ENCODE measurements at places on chromosomes 1 and 21. TPM values are rescaled to one million over a fixed set of nuclear protein-coding genes. Genes with fewer than 3 reads are reported as not detected.

CD1D gene
- total RNA-seq, result not detected

- H3K27me3 ChIP-seq, result no peaks in the 10 kb centered on the region
- no peak overlapping the region for H3K4me3 ChIP-seq
- H3K36me3 ChIP-seq, result peaks cover 16% of the 10 kb centered on the region
- DNase-seq, result peak; percentile 39
- H3K27ac ChIP-seq, result no peak overlapping the region
These were observed 201.1 kb downstream of the BACH1 start for GRCh38 chr21:29499734-29500343.

DNA sequence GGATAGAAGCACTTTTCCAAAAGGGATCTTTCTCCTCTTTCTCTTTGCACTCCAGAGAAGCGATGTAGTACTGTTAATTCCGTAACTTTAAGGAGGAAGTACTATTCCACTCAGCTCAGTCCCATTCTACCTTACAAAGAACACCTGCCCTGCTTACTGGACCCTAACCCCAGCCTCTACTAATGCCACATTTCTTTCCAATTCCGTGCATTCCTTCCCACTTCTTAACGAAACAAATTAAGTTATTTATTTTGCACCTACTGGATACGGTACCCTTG lies 511 bp downstream of the NDC1 start:
- H3K36me3 ChIP-seq, result peaks cover 10% of the 10 kb centered on the region
- DNase-seq, result peak; percentile 4
- peaks cover 3% of the 10 kb centered on the region for H3K27me3 ChIP-seq
- peak overlapping the region; percentile 96 for H3K27ac ChIP-seq
- peak overlapping the region; percentile 93 for H3K4me3 ChIP-seq

DNA sequence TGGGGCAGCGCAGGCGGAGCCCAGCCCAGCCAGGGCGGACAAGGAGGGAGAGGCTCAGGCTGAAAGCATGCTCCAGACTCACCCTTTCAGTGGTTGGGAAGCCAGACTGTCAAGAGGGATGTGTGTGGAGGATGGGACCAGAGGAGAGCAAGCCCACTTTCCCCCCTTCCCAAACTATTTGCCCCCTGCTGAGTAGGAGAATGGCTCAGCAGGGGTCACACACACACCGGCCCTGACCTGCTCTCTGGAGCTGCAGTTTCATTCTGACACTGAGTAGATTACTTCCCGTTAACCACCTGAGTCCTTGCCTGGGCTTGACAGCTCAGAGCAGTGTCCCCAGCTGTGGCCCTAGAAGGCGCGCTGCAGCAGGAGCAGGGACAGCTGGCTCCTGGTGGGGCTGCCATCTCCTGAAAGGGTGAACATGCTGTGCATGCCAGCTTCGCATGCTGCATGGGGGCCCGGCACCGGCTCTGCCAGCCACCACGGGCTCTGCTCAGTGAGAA lies 51.6 kb upstream of the CNTN2 start:
- H3K27me3 ChIP-seq, result peaks cover 23% of the 10 kb centered on the region
- H3K36me3 ChIP-seq, result no peaks in the 10 kb centered on the region
- no peak overlapping the region for H3K27ac ChIP-seq
- H3K4me3 ChIP-seq, result no peak overlapping the region
- peaks cover 18% of the 10 kb centered on the region for H3K4me1 ChIP-seq
